ENCODE measurements at places on chromosomes 2 and 18.

GRCh38 chr18:35371412-35372195 is 5.5 kb downstream of the ZNF396 start:
- DNase-seq, result no peak

GRCh38 chr2:69605284-69605683 is 38.3 kb downstream of the AAK1 start:
- DNase-seq, result no peak

DNA sequence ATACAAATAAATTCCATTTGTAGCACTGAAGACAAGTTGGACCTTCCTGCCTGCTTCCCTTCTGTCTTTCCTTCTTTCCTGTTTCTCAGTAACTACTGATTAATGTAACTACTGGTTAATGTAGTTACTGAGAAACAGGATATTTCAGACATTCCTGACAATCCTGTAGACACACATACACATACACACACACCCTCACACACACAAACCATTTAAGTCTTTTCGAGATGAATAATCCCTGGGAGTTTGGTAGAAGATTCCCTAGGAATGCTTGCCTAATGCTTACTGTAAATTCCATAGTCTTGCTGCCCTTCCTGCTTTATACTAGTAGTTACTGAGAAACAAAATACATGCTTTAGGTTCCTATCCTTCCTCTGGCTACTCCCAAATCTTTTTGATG is 83.9 kb downstream of the PIK3C3 start:
- no peak for DNase-seq

DNA sequence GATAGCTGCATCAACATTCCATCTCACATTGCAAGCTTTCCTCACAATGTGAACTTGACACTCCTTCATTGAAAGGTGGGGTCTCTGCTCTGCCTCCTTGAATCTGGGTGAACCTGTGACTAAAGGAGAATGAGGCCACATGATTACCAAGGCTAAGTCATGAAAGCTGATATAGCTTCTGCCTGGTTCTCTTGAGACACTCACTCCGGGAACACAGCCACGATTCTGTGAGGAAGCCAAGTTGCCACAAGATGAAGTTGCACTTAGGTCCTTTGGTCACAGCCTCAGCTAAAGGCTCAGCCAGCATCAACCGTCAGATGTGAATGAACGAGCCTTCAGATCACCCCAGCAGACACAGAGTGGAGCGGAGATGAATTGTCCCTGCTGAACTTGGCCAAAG is 94.7 kb upstream of the FAM136A start:
- no peak for DNase-seq

All from activated naive CD4-positive, alpha-beta T cell (primary cell).